Left renal cortex interstitium (tissue), 4 donors: ENCODE measurements at places on chromosomes 2 and 18.

- no peak for DNase-seq
Observed at GRCh38 chr2:96399342-96400048, 63.9 kb downstream of the NCAPH start.

- no peak for DNase-seq
Observed at GRCh38 chr2:140529706-140530105, 1601.1 kb downstream of the LRP1B start.

GRCh38 chr18:76572518-76573247 lies 77.6 kb upstream of the ZNF516 start:
- no peak for DNase-seq

DNA sequence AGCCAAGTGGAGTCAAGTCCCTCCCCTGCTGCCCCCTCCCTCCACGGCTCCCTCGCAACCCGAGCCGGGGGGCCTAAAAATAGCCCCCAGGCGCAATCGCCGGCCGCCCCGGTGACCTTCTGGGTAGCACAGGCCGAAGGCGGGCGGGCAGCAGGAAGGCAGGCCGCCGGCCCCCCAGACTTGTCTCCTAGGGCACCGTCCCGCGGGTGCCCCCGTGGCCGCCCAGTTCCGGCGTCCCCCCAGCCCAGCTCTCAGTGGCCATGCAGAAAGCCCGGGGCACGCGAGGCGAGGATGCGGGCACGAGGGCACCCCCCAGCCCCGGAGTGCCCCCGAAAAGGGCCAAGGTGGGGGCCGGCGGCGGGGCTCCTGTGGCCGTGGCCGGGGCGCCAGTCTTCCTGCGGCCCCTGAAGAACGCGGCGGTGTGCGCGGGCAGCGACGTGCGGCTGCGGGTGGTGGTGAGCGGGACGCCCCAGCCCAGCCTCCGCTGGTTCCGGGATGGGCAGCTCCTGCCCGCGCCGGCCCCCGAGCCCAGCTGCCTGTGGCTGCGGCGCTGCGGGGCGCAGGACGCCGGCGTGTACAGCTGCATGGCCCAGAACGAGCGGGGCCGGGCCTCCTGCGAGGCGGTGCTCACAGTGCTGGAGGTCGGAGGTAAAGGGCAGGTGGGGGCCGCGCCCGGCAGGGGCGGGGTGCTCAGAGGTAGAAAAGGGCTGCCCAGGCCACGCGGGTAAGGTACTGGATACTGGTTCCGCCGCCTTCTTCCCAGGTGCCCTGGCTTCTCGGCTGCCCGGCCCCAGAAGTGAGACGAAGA lies at the start of gene SPEG:
TSS of gene SPEG (plus strand) at position 126 of the 808 bp plus-strand sequence. CDS start at position 261, 135 bp downstream.
- no peak for DNase-seq

DNA sequence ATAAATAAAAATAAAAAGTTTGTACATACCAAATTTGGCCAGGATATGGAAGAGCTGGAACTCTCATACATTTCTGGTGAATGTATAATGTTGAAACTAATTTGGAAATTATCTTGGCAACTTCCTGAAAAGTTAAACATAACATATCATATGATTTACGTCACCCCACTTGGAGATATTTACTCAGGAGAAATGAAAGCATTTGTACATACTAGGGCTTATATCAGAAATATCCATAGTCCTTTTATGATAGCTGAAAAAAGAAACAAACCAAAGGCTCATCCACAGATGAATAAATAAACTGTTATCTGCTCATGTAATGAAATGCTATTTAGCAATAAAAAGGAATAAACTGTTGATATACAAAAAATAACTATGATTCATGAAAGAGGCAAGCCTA lies 318.2 kb upstream of the NRXN1 start:
- DNase-seq = no peak
